Keratinocyte (primary cell): ENCODE measurements at places on chromosomes 7 and 10.

DNA sequence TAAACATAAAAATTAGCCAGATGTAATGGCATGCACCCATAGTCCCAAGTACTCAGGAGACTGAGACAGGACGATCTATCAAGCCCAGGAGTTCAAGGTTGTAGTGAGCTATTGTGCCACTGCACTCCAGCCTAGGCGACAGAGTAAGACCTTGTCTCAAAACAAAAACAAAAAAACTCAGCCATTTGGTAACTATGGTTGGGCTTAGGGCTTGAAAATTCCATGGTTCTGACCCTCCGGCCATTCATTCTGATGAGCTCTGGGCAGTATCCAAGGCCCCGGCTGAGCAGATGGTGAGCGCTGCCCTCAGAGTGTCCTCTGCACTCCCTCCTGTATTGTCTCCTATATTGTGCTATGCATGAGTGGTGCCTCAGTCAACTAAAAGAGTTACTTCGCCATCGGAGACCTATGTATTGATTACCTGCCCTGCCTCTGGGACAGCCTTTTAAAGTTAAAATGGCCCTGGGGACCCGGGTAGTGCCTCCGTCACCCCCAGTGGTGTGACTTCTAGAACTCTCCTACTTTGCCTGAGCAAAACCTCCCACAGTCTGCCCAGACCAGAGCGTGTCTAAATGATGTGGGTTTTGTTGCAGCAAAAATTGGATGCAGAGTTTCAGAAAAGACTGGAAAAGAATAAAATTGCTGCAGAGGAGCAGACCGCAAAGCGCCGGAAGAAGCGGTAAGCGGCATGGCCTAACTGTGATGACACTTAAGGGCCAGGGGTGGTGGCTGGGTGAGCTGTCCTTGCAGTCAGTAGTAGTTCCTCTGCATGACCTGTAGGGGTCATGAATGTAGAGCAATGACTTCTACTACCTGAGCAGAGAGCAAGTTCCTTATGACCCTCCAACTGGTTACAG, 8.1 kb downstream of the PRKRIP1 start:
- DNase-seq: peak; percentile 28
- no peak overlapping the region for H3K27ac ChIP-seq
- peaks cover 36% of the 10 kb centered on the region for H3K36me3 ChIP-seq
- H3K4me1 ChIP-seq: no peaks in the 10 kb centered on the region

DNA sequence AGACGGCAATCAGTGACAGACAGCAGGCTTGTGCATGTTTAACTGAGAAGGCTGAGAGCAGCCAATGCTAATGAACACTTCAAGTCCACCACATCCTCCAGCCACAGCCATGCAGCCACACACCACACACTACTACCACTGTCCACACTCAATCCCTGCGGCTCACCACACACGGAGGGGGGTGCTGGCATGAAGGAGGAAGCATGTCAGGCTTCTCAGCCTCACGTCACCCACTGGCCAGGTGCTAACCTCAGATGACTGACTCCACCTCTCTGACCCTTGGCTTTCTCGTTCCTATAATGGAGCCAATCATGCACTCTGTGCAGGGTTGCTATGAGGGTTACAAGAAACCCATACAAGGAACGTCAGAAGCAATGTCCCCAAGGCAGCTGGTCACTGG, 165.4 kb upstream of the RNF32 start:
- no peaks in the 10 kb centered on the region for H3K36me3 ChIP-seq
- H3K27me3 ChIP-seq: no peaks in the 10 kb centered on the region
- H3K4me3 ChIP-seq: no peak overlapping the region
- no peak overlapping the region for H3K27ac ChIP-seq
- DNase-seq: no peak
- no peaks in the 10 kb centered on the region for H3K4me1 ChIP-seq

- H3K27me3 ChIP-seq: peaks cover 7% of the 10 kb centered on the region
- no peaks in the 10 kb centered on the region for H3K4me1 ChIP-seq
- no peak overlapping the region for H3K27ac ChIP-seq
These were observed 30.8 kb upstream of the CACNB2 start for GRCh38 chr10:18109341-18109870.

GRCh38 chr10:121851786-121852185, 76.0 kb downstream of the ATE1 start:
- DNase-seq: no peak
- no peak overlapping the region for H3K27ac ChIP-seq
- no peaks in the 10 kb centered on the region for H3K27me3 ChIP-seq
- H3K36me3 ChIP-seq: peaks cover 2% of the 10 kb centered on the region
- no peak overlapping the region for H3K4me3 ChIP-seq
- no peaks in the 10 kb centered on the region for H3K4me1 ChIP-seq

DNA sequence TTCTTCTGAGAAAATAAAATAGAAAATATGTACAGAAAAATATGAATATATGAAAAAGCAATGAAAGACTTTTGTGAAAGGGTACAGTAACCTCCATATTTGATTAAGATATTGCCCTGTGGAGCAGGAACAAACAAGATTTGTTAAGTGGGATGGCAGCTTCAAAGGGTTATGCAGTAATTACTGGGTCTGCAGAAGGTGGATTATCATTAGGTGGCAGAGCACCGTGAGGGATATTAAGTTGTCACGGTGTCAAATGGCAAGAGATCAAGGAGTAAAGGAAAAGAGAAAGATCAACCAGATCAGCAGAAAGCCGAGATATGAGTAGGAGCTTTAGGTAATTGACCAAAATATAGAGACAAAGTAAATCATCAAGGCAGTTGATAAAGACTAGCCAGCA, 44.1 kb downstream of the DGKB start:
- H3K4me3 ChIP-seq: no peak overlapping the region
- no peaks in the 10 kb centered on the region for H3K27me3 ChIP-seq
- H3K27ac ChIP-seq: no peak overlapping the region
- no peak for DNase-seq
- no peaks in the 10 kb centered on the region for H3K36me3 ChIP-seq
- H3K4me1 ChIP-seq: no peaks in the 10 kb centered on the region

DNA sequence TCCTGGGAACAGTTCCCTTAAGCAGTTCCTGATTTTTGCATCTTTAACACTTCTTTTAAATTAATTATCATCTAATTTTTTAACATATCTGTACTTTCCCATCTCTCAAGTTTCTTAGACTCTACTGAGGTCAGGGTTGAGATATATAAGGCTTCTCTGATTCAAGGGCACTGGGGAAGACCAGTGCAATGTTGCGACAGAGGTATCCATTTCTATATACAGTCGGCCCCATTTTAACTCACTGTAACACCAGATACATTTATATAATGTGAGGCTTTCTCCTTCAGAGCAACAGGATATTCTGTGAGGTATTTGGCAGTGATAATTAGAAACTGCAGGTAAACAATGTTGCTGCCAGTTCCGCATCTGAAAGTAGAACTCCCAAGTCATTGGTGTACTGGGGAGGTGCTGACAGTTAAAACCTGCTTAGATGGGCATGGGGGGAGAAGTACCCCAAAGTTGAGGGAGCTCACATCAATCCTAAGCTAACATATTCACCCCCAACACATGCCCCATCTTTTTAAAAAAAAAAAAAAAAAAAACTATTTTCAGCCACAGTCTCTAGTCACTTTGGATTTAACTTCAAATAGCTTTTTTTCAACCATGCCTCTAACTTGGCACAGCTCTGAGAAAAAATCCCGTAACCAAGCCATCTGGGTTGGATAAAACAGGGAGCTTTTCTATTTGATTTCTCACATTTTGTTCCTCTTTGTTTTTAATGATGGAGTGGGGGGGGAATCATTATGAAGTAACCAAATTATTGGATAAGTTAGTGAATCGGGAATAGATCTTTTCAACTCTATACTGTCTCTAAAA, 62.9 kb downstream of the REEP3 start:
- H3K27me3 ChIP-seq: no peaks in the 10 kb centered on the region
- H3K4me3 ChIP-seq: no peak overlapping the region
- H3K4me1 ChIP-seq: peaks cover 29% of the 10 kb centered on the region
- no peaks in the 10 kb centered on the region for H3K36me3 ChIP-seq
- DNase-seq: no peak

DNA sequence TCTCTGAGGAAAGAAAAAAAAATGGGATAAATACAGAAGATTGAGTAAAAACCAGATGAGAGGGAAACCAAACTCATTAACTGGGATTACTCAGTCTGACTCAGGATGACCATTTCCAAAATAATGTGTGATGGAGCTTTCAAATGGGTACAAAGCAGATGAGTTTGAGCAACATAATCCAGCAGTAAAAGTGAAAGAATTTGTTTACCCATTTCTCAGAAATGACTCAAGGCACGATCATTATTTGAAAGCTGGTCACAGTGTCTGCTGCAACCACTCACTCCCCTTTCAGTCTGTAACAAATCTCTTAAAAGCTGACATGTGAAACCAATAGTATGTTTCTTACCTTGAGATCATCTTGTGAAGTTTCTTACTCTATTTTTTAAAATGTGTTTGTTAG, 104.7 kb upstream of the KLF14 start:
- H3K4me3 ChIP-seq: no peak overlapping the region
- peak overlapping the region; percentile 62 for H3K27ac ChIP-seq
- DNase-seq: peak; percentile 62
- H3K4me1 ChIP-seq: peaks cover 26% of the 10 kb centered on the region
- H3K27me3 ChIP-seq: no peaks in the 10 kb centered on the region

DNA sequence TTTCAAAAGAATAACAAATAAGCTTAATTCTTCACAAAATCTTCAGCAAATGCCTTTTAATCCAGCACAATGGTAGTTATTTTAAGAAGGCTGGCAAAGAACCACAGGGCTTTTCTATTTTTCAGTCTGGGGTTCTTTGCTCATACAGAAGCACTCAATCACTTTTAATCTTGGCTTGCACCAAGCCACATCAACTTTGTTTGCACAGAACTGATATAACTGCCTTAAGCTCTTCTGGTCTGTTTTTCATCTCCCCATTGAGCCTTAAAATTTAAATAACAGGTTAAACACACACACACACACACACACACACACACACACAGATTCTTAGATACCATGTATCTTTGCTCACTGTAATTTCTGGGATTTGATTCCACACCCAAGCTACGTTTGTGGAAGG, 377.0 kb downstream of the GATA3 start:
- H3K36me3 ChIP-seq: no peaks in the 10 kb centered on the region
- no peak overlapping the region for H3K27ac ChIP-seq
- no peaks in the 10 kb centered on the region for H3K27me3 ChIP-seq
- H3K4me1 ChIP-seq: peaks cover 21% of the 10 kb centered on the region
- H3K4me3 ChIP-seq: no peak overlapping the region

GRCh38 chr7:24916463-24917040, 63.4 kb downstream of the OSBPL3 start:
- no peak for DNase-seq
- H3K27ac ChIP-seq: no peak overlapping the region
- H3K4me1 ChIP-seq: peaks cover 41% of the 10 kb centered on the region

- H3K27ac ChIP-seq: no peak overlapping the region
- no peak for DNase-seq
- peaks cover 16% of the 10 kb centered on the region for H3K27me3 ChIP-seq
- no peak overlapping the region for H3K4me3 ChIP-seq
- no peaks in the 10 kb centered on the region for H3K4me1 ChIP-seq
These were observed 791 bp downstream of the MYL7 start for GRCh38 chr7:44140341-44140740.
